Sigmoid colon (tissue), 7 donors: ENCODE measurements at places on chromosomes 1 and 21. TPM values are rescaled to one million over a fixed set of nuclear protein-coding genes. Genes with fewer than 3 reads are reported as not detected.
A peak's percentile ranks its signal among the peaks of the same experiment; 100 is the strongest.

DNA sequence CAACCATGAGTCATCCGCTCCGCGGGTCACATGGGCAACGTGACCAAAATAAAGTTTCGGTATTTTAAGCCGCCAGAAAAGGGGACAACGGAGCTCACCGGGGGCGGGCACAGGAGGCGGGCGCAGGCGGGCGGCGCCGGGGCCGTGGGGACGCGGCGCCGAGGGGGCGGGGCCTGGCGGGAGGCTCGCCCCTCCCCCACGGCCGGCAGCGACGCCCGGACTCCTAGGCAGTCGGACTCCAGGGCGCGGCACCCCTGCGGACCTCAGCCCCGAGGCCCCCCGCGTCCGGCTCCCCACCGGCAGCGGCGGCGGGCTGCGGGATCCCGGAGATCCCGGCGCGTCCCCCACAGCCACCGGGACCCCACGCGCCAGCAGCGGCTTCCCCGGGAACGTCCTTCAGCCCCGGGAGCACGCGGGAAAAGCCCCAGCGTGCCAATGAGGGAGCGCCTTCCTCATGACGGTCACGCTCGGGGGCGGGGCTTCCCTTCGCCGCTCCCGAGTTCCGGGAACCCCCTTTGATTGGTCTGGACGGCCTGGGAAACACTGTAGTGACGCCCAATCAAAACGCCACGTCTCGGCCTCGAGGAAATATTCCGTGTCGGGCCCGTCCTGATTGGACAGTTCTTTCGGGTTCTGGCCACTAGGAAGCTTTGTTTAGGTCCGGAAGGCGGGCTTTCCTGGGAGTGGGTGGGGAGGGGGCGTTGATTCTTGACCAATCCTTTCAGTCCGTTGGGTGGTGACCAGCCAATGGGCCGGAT is 515 bp upstream of the CAMTA1 start:
- DNase-seq = peak; percentile 100

- no peak for DNase-seq
Measured at GRCh38 chr1:197065559-197065958, 1.5 kb downstream of the F13B start.

GRCh38 chr1:24562625-24563024 is 6.7 kb downstream of the NCMAP start:
- no peak for DNase-seq

GRCh38 chr21:33384841-33385331 is 18.3 kb upstream of the IFNGR2 start:
- DNase-seq = no peak

DNA sequence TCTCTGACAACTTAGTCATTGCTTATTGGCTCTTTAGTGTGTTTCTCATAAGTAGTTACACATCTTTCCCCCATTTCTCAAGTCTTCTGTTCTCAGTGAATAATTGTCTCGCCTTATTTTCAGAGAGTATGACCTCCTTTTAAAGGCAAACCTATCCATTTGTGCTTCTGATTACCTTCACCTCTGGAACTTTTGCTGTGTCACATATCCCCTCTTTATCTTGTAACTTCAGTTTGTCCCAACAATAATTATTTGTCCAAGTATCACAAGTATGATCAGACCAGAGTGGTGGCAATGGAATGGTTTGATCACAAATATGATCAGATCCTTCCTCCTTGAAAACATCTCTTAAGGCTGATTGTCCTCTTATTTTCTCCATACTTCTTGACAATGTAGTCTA is 5.3 kb upstream of the MRPS21 start:
- DNase-seq = no peak

- no peak for DNase-seq
Measured at GRCh38 chr1:225872075-225872430, 10.1 kb downstream of the TMEM63A start.

DNA sequence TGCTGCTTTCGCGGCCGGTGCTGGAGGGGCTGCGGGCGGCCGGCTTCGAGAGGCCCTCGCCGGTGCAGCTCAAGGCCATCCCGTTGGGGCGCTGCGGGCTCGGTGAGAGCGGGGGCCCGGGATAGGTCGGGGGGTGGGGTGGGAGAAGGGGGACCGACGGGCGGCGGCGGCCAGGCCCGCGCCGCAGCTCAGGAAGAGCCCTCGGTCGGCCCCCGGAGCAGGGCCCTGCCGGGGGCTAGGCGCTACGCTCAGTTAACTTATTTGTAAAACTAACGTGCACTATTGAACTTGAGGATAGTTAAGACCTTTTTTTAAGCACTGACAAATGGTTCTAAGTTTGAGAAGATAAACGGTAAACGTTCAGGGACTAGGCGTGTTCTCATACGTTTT is 418 bp downstream of the DDX20 start:
- no peak for DNase-seq

DNA sequence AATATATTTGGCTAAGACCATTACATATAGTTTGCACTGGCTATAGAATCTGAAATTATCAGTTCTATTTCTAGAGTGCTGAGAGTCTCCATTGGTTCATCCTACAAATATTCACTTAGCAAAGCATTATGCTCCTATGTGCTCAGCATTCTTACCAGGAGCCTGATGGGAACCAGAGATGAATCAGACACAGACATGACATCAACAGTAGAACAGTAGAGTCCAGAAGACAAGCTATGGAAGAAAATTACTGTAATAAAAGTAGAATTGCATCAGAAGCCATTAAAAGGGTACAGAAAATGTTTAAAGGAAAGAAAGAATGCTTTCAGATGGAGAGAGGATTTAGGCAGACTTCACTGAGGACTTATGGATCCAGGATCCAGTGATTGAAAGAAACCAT is 271.7 kb upstream of the SNX7 start:
- no peak for DNase-seq

- DNase-seq = no peak
Measured at GRCh38 chr1:108570998-108571401, 11.1 kb downstream of the EEIG2 start.

- DNase-seq = no peak
Measured at GRCh38 chr1:231817801-231818200, 191.2 kb downstream of the DISC1 start.

GRCh38 chr1:156704930-156705320 is 458 bp downstream of the CRABP2 start:
- peak; percentile 91 for DNase-seq

DNA sequence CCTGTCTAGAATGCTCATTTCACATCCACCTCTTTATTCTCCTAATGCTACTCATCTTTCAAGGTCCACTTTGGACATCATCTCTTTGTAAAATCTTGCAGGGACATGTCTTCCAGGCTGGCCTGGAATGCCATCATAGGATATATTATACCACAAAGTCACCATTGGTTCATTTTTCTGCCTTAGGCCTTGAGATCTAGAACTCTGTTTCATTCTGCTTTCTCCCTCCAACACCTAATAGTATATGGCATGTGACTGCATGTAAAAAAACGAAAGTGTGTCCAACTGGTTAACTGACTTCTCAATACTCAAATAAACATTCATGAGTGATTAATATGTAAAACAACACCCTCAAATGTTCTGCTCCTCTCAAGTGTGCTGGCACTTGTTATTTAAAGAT is 84.1 kb downstream of the RGS2 start:
- no peak for DNase-seq

DNA sequence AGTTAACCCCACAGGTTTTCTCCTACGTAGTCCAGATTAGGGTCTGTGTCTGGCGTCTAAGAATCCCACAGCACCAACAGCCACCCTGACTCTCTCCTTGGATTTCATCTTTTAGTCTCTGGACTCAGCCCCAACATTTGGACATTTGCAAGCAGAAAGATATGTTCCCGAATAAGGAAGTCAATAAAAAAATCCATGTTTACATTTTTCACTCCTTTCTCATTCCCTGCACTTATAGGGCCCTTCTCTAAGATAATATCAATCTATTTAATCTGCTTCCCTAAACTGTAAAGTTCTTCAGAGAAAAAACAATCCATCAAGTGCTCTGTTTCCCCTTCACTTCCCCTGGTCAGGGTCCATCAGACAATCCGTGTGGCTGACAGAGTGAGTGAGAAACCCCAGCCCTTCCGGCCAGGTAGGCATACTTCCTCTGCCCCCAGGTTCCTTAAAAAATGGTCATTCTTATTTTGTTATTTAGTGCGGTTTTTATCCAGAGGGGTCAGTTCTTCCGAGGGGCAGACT is 105.9 kb upstream of the CDC42BPA start:
- DNase-seq = no peak

- DNase-seq = no peak
Measured at GRCh38 chr1:237187842-237188241, 145.9 kb downstream of the RYR2 start.

GRCh38 chr1:181383695-181384094 is 99.6 kb upstream of the CACNA1E start:
- no peak for DNase-seq

GRCh38 chr1:167676205-167676915 is 45.4 kb upstream of the MPZL1 start:
- no peak for DNase-seq

GRCh38 chr1:212915245-212916091 is 34.9 kb upstream of the VASH2 start:
- peak; percentile 81 for DNase-seq

DNA sequence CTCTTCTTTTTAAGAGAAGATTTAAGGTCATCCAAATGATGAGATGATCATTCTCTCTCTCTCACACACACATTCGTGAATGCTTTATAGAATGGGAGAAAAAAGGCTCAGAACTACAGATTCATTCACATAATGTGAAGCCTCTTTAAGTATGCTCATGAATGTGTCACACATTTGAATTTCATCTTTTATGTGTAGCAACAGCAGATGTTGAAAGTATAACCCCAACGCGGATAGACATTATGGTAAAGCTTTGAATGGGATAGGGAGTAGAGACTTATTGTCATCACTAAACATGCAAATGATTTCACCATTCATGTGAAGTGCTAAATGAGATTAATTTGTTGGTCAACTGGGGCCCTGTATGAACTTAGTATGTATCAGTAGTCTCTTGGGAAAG is 15.7 kb upstream of the PKN2 start:
- DNase-seq = no peak

DNA sequence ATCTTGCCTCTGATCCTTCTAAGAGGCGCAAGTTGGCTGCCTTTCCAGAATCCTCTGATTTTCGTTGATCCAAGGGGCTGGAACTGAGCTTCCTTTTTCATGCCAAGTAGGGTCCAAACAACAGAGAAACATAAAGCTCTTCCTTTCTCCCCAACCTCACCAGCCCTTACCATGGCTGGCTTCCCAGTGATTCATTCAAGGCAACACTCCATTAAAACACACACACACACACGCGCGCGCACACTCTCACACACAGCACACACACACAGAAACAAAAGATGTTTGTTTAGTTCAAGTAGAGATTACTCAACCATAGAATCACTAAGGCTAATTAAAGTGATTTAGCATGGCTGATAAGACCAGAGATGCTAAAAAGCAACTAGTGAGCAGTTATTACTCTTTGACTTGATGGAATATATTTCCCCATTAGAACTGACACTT is 13.0 kb upstream of the GUCA2A start:
- no peak for DNase-seq

GRCh38 chr1:195715652-195716051 is 892.6 kb downstream of the KCNT2 start:
- DNase-seq = no peak

DNA sequence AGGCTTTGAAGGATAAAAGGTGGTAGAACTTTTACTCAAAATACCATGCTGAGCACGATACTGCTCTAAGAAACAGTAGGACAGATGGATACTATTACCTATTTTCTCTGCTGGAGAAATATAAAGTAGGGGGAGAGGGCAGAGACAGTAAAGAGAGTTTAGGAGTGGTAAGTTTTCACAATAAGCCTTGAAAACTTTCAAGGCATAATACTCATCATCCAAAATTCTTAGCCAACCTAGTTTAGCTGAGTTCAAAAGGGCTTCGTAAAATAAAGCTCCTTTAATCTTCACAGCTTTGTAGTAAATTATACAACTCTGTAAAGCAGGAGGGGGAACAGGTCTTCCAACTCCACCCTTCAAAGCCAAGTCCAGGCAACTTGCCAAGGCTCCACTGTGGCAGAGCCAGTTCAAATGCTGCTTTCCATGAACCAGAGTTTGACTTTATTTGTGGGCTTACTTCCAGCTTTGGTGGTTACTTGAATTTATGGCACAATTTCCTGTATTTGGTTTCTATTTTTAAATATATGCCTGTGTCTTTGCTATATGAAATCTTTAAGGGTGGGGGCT is 15.5 kb downstream of the TEX38 start:
- peak; percentile 92 for DNase-seq

DNA sequence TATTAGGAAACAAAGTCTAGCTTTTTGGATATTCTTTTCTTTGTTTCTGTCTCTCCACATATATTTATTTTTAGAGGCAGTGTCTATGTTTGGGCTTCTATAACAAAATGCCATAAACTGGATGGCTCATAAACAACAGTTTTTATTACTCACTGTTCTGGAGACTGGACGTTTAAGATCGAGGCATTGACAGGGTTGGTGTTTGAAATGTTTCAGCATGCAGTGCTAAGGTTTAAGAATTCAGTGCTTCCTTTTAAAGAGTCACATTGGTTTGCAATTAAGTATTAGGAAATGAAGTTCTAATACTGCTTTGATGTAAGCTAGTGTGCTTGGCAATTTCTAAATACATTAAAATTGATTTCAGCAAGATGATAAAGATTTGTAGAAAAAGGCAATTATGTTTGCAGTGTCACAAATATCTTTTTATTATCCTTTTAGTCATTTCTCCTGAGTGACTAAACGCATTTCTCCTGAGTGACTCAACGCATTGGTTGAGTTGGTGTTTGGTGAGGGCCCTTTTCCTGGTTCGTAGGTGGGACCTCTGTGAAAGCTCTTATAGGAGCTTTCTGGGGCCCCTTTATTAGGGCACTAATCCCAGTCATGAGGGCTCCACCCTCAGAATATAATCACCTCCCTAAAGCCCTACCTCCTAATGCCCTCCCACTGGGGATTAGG is 317.0 kb downstream of the USP25 start:
- DNase-seq = no peak

DNA sequence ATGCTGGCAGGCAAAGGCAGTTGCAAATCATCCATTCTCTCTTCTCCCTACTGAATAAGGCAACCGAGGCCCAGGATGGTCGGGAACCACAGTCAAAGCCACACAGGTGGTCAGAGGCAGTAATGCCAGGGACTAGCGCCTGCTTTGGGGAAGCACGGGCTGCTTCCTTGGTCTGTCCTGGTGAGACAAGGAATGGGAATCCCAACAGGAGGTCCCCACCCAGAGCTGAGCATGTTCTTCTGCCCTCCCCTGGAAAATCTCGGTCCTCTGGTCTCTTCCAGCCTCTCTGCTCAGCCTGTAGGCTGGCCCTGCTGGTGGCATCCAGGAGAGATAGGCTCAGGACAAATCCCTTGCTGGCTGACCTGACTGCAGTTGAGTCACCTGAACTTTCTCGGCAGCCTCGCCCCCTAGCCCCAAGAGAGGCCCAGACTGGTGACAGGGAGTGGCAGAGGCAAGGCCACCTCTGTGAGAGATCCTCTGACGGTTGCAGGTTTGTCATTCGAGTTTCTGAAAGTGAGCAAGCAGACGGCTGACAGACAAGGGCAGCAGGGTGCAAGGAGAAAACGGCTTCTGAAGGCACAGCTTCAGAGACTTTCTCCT is 5.8 kb downstream of the OLIG1 start:
- no peak for DNase-seq

The LCA5L gene
- 0.79 TPM for polyA plus RNA-seq

The AKR1A1 gene
- polyA plus RNA-seq = 175 TPM

The ILDR2 gene
- 0.42 TPM for polyA plus RNA-seq

The IGSF5 gene
- not detected for polyA plus RNA-seq

The WNT2B gene
- 3.2 TPM for polyA plus RNA-seq

The TENT5C gene
- 10.3 TPM for polyA plus RNA-seq

The PCBP3 gene
- polyA plus RNA-seq = 1.2 TPM

The C1QA gene
- polyA plus RNA-seq = 201 TPM

The RRP1B gene
- polyA plus RNA-seq = 15.2 TPM

The ASH1L gene
- polyA plus RNA-seq = 4.2 TPM

The ROR1 gene
- polyA plus RNA-seq = 1.3 TPM

The CYP4A22 gene
- not detected for polyA plus RNA-seq
